ENCODE measurements at places on chromosomes 16 and 17.

DNA sequence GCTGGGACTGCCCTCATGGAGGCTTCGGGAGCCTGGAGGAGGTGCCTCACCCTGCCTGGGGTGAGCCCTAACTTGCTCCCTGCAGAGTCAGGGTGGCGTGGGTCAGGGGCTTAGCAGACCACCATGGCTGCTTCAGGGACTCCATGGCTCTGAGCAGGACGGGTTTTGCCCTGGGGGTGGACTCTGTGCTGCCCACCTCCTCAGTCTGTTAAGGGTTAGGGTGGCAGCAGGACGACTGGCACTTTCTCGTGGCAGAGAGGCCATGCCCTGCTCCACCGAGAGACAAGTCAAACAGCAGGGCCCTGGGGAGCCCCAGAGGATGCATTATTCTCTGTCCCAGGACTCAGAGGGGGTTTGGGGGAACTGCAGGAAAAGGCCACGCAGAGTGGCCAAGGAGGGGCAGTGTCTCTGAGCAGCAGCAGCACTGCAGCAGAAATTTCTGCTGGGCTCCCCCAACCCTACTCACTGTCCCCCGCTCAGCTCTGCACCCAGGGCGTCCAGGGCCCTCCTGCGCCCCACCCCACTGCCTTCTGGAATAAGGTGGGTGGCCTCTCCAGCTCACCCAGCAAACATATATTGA is 1.8 kb upstream of the PRSS22 start:
- no peak overlapping the region for H3K4me3 ChIP-seq
- H3K27ac ChIP-seq, result no peak overlapping the region
- no peak for DNase-seq
- H3K36me3 ChIP-seq, result no peaks in the 10 kb centered on the region
- no peaks in the 10 kb centered on the region for H3K4me1 ChIP-seq
- H3K27me3 ChIP-seq, result peaks cover 42% of the 10 kb centered on the region

GRCh38 chr17:17682293-17682736 is 1.1 kb downstream of the RAI1 start:
- peaks cover 9% of the 10 kb centered on the region for H3K36me3 ChIP-seq
- peak overlapping the region; percentile 87 for H3K4me3 ChIP-seq
- H3K27ac ChIP-seq, result peak overlapping the region; percentile 87
- peak; percentile 62 for DNase-seq

DNA sequence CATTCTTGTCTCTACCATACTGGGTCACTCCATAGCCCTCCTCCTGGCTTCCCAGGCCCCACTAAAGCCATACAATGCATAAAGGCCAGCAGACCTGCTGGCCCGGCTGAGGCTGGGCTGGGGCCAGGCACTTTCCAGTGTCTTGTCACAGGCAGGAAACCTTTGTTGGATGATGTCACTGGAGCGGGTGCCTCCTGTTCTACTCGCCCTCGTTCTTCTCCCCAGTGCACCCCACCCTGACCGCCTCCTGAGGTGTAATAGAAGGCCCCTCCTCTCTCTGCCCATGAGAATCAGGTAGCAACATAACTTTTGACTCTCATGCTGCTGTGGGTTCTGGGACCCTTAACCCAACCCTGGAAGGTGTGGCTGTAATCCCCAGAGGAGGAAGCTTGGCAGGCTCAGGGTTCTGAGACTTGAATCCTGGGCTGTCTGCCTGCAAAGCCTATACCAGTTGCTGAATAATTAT is 54.2 kb upstream of the IL34 start:
- H3K4me3 ChIP-seq, result no peak overlapping the region
- H3K4me1 ChIP-seq, result no peaks in the 10 kb centered on the region
- H3K27me3 ChIP-seq, result no peaks in the 10 kb centered on the region
- no peak for DNase-seq

DNA sequence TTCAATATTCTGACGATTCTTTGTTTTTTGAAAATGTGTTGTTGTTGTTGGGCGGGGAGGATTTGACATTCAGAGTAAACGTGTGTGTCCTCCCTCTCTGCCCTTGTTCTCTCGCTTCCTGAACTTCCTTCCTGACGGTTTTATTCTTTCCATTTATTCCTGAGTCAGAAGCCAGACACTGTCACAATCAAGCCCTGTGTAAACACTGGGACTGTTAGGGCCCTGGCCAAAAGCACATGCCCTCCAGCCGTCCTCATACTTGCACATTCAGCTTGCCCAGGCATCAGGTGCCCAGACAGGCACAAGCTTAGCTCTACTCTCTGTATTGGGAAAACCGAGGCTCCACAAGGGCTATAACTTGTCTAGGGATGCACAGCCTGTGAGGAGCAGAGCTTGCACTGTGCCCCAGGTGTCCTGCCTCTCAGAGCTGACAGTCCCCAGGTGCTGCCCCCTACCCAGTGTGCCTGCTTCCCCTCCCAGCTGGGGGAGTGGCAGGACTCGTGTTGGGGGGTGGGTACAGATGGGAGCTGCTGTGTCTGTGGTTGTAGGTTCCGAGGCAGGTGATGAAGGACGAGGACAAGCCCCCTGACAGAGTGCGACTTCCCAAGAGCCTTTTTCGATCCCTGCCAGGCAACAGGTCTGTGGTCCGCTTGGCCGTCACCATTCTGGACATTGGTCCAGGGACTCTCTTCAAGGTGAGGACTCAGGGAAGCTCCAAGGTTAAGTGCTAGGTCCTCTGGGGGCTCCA is 9.7 kb downstream of the ADGRG3 start:
- H3K4me3 ChIP-seq, result no peak overlapping the region
- peaks cover 6% of the 10 kb centered on the region for H3K27me3 ChIP-seq
- no peak overlapping the region for H3K27ac ChIP-seq
- H3K36me3 ChIP-seq, result no peaks in the 10 kb centered on the region

DNA sequence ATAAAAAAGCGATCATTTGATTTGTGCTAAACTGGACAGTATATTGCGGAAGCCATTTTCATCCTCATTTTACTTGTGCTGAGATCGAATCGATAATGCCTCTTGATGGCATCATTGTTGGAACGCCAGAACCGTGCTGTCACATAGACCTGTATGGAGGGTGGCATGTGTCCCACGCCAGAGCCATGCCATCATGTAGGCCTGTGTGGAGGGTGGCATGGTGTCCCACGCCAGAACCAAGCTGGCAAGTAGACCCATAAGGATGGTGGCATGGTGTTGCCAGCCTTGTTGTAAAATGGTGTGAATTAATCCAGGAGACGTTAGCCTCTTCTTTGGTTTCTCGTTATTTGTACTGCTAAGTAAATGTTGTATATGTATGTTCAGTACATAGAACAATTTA is 222.7 kb upstream of the CHMP6 start:
- H3K36me3 ChIP-seq, result no peaks in the 10 kb centered on the region
- H3K27ac ChIP-seq, result no peak overlapping the region
- DNase-seq, result no peak

- no peak overlapping the region for H3K4me3 ChIP-seq
- no peak overlapping the region for H3K27ac ChIP-seq
- H3K4me1 ChIP-seq, result no peaks in the 10 kb centered on the region
- DNase-seq, result no peak
- H3K27me3 ChIP-seq, result no peaks in the 10 kb centered on the region
Observed at GRCh38 chr16:86831366-86831765, 253.0 kb downstream of the FOXL1 start.

GRCh38 chr16:1823821-1824220 is 2.8 kb downstream of the HAGH start:
- no peaks in the 10 kb centered on the region for H3K4me1 ChIP-seq
- peaks cover 14% of the 10 kb centered on the region for H3K36me3 ChIP-seq
- no peaks in the 10 kb centered on the region for H3K27me3 ChIP-seq
- peak; percentile 84 for DNase-seq
- no peak overlapping the region for H3K4me3 ChIP-seq
- H3K27ac ChIP-seq, result no peak overlapping the region

DNA sequence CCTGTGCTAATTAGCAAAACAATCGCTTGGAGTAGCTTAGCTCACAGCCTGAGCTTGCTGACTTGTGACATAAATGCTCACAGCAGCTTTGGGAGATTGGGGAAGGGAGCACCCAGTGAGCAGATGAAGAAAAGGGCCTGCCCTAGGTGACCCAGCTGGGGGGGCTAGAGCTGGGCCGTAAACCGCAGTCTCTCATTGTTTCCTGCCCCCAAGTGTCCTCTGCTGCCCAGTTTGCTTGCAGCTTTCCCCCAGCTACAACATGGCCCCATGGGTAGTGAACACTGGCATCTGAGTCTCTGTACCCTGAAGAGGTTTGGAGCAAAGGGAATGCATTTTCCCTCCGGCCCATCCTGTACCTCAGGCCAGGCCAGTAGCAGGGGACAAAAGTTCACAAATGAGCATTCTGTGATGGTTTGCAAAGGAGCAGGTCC is 349.4 kb downstream of the SLC39A11 start:
- no peak overlapping the region for H3K27ac ChIP-seq
- peak; percentile 74 for DNase-seq
- no peaks in the 10 kb centered on the region for H3K27me3 ChIP-seq
- H3K4me3 ChIP-seq, result no peak overlapping the region
- no peaks in the 10 kb centered on the region for H3K36me3 ChIP-seq

GRCh38 chr17:41678907-41679739 is 9.6 kb upstream of the EIF1 start:
- DNase-seq, result peak; percentile 74
- no peaks in the 10 kb centered on the region for H3K27me3 ChIP-seq
- no peaks in the 10 kb centered on the region for H3K36me3 ChIP-seq

GRCh38 chr16:61007694-61008093 is 1028.5 kb downstream of the CDH8 start:
- no peak overlapping the region for H3K4me3 ChIP-seq
- no peak overlapping the region for H3K27ac ChIP-seq
- no peaks in the 10 kb centered on the region for H3K36me3 ChIP-seq
- DNase-seq, result no peak
- no peaks in the 10 kb centered on the region for H3K27me3 ChIP-seq

GRCh38 chr16:74073456-74073855 is 223.2 kb upstream of the PSMD7 start:
- no peaks in the 10 kb centered on the region for H3K27me3 ChIP-seq
- no peaks in the 10 kb centered on the region for H3K4me1 ChIP-seq
- no peak for DNase-seq
- H3K27ac ChIP-seq, result no peak overlapping the region
- H3K36me3 ChIP-seq, result no peaks in the 10 kb centered on the region

DNA sequence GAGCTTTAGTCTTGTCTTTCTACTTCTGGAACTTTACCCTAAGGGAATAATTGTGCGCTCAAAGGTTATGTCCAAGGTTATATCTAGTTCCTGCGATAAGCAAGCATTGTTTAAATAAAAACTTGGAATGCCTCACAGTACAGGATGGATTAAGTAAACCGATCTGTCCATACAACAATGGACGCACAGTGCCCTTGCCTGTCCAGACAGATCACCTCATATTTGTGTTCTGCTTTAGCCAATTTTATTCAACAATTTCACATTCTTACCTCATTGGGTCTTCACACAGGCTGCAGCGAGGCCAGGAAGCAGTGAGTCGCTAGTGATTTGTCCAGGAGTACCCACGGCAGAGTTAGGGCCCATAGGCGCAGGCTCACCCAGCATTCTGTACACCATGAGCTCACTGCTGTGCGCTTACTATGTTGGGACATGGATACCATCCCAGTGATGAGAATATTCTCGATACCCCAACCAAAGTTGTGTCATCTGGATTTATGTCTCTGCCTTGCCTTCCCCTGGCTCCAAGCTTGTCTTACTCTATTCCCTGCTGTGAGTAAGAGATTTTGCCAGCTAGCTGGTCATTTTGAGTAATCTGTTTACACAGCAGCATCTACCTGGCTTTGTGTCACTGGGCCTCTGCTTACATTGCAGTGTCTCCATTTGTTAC is 39.8 kb downstream of the USP43 start:
- no peak overlapping the region for H3K27ac ChIP-seq
- DNase-seq, result peak; percentile 32
- H3K36me3 ChIP-seq, result peaks cover 32% of the 10 kb centered on the region
- no peak overlapping the region for H3K4me3 ChIP-seq
- H3K27me3 ChIP-seq, result no peaks in the 10 kb centered on the region

- DNase-seq, result peak; percentile 71
- peaks cover 11% of the 10 kb centered on the region for H3K4me1 ChIP-seq
- no peaks in the 10 kb centered on the region for H3K27me3 ChIP-seq
- H3K36me3 ChIP-seq, result peaks cover 11% of the 10 kb centered on the region
- peak within 1 kb of the TSS; percentile 89 for H3K4me3 ChIP-seq
Observed at GRCh38 chr16:53502331-53503269, at the start of gene AKTIP. AKTIP (minus strand) TSS chr16:53503209; CDS start chr16:53500259, 2,950 bp downstream.

GRCh38 chr16:13961099-13961811 is 41.3 kb downstream of the ERCC4 start:
- H3K4me1 ChIP-seq, result peaks cover 11% of the 10 kb centered on the region
- no peaks in the 10 kb centered on the region for H3K36me3 ChIP-seq
- no peak overlapping the region for H3K27ac ChIP-seq
- H3K27me3 ChIP-seq, result no peaks in the 10 kb centered on the region
- no peak overlapping the region for H3K4me3 ChIP-seq

GRCh38 chr16:89324056-89325010 is 106.8 kb downstream of the ZNF778 start:
- no peaks in the 10 kb centered on the region for H3K27me3 ChIP-seq
- H3K4me3 ChIP-seq, result no peak overlapping the region
- H3K36me3 ChIP-seq, result peaks cover 2% of the 10 kb centered on the region
- H3K4me1 ChIP-seq, result peaks cover 22% of the 10 kb centered on the region
- H3K27ac ChIP-seq, result no peak overlapping the region

GRCh38 chr17:12591021-12591735 is 74.5 kb upstream of the MYOCD start:
- DNase-seq, result peak; percentile 67
- no peak overlapping the region for H3K27ac ChIP-seq
- H3K36me3 ChIP-seq, result no peaks in the 10 kb centered on the region
- H3K27me3 ChIP-seq, result no peaks in the 10 kb centered on the region
- H3K4me3 ChIP-seq, result no peak overlapping the region
- no peaks in the 10 kb centered on the region for H3K4me1 ChIP-seq

DNA sequence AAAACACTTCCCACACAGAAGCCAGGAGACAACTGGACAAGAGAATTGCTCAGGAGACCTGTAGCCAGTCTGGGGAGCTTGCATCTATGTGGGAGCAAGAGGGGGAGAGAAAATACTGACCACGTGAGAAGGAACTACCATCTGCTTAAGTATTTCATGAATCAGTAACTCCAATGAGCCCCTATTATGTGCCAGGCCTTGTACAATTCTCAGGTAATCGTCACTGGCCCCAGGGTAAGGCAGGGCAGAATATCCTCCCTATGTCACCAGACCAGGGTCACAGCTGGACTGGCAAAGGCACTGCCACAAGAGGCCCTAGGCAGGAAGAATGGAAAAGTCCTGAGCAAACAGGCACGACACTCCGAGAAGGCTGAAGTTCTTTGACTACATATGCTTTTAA is 25.9 kb downstream of the USP7 start:
- no peaks in the 10 kb centered on the region for H3K27me3 ChIP-seq
- H3K27ac ChIP-seq, result no peak overlapping the region
- H3K4me1 ChIP-seq, result peaks cover 3% of the 10 kb centered on the region
- H3K4me3 ChIP-seq, result no peak overlapping the region
- DNase-seq, result no peak

- H3K27me3 ChIP-seq, result no peaks in the 10 kb centered on the region
- H3K36me3 ChIP-seq, result no peaks in the 10 kb centered on the region
- no peak overlapping the region for H3K27ac ChIP-seq
- peaks cover 7% of the 10 kb centered on the region for H3K4me1 ChIP-seq
Observed at GRCh38 chr17:47203984-47204721, 5.0 kb upstream of the MYL4 start.

- peaks cover 14% of the 10 kb centered on the region for H3K4me1 ChIP-seq
- H3K27ac ChIP-seq, result peak overlapping the region; percentile 44
- H3K4me3 ChIP-seq, result no peak overlapping the region
- peaks cover 3% of the 10 kb centered on the region for H3K36me3 ChIP-seq
- no peaks in the 10 kb centered on the region for H3K27me3 ChIP-seq
Observed at GRCh38 chr17:75549246-75550138, 24.0 kb downstream of the LLGL2 start.

GRCh38 chr17:75088465-75089417 is 987 bp downstream of the SLC16A5 start:
- H3K36me3 ChIP-seq, result peaks cover 2% of the 10 kb centered on the region
- peak overlapping the region; percentile 89 for H3K4me3 ChIP-seq
- H3K4me1 ChIP-seq, result peaks cover 6% of the 10 kb centered on the region
